ENCODE measurements at places on chromosomes 6 and 20.

DNA sequence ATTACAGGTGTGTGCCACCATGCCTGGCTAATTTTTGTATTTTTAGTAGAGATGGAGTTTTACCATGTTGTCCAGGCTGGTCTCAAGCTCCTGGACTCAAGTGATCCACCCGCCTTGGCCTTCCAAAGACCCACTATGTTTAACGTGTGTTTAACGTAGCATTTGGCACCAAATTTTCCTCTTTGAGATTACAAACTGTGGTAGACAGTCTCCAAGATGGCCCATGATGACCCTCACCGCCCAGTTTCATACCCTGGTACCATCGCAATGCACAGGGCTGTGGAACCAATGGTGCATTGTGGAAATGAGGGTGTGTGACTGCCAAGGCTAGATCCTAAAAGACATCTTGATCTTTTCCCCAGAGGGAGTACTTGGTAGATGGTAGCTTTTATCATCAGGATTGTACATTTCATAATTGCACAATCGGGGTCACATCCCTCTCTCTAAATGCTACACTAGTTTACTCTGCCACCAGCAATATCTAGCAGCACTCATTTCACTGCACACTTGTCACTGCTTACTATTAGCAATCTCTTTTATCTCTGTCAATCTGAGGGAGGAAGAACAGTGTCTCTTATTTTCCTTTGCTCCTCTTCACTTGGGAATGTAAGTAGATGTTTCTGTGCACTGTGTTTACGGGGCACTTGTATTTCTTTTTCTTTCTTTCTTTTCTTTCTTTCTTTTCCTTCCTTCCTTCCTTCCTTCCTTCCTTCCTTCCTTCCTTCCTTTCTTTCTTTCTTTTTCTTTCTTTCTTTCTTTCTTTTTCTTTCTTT, 96.9 kb downstream of the NOL4L start:
- DNase-seq = no peak

DNA sequence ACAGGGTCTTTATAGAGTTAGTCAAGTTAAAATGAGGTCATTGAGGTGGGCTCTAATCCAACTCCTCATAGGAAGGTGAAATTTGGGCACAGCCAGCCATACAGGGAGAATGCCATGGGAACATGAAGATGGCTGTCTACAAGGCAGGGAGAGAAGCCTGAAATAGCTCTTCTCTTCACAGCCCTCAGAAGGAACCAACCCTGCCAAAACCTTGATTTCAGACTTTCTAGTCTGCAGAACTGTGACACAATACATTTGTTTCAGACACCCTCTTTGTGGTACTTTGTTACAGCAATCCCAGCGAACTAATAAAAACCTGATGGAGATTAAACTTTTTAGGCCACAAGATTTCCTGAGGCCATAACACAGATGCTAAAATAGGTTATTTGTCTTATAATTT, 43.1 kb upstream of the HECA start:
- no peak for DNase-seq

GRCh38 chr6:7907159-7907558, 3.4 kb downstream of the TXNDC5 start:
- DNase-seq = no peak

DNA sequence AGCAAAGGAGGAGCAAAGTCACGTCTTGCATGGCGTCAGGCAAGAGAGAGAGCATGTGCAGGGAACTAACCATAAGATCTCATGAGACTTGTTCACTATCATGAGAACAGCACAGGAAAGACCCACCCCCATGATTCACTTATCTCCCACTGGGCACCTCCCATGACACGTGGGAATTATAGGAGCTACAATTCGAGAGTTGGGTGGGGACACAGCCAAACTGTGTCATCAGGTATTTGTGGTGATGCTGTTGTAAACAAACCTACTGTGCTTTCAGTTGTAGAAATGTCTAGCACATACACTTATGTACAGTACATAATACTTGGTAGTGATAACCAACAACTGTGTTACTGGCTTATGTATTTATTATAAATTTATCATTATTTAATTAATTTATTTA, 128.3 kb downstream of the UTRN start:
- DNase-seq = no peak

GRCh38 chr6:15751721-15752350, 89.0 kb upstream of the DTNBP1 start:
- no peak for DNase-seq

Measured in NCI-H1105 treated with DMSO at 0.1 percent for 48 hours (cell line).